ENCODE measurements at places on chromosomes 2 and 18.

DNA sequence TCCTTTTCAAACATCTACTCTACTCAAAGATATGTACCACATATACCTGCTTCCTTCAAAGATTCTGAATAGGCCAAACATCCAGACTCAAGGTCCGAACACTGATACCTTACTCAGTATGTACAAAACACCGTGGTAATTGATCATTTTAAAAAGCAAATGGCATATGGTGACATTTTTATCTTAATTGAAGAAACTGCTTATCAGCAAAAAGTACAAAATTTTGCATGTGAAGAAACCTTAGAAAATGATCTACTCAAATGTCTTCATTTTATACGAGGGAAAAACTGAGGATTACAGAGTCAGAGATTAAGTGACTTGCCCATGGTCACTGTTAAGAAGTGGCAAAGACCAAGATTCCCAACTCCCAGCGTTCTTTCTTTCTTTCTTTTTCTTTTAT, 133.0 kb downstream of the CACNB4 start:
- no peak for DNase-seq

DNA sequence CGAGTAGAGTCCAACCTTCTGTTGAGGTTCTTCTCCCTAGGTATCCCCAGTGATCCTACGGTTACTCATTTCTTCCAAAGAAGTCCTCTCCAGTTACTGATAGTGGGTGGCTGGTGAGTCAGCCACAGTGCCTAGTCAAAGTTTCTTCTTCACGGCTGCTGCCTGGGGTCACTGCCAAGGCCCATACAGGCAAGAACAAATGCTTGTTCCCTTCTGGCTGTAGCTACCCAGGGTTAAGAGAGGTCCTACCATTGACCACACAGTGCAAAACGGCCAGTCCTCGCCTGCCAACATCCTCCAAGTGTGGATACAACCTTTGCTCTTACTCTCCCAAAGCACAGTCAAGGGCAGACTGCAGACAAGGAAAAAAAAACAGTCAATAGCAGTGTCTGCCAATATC, 2.9 kb upstream of the PTPN4 start:
- DNase-seq = no peak

GRCh38 chr2:96906729-96907114, 36.8 kb upstream of the SEMA4C start:
- no peak for DNase-seq

DNA sequence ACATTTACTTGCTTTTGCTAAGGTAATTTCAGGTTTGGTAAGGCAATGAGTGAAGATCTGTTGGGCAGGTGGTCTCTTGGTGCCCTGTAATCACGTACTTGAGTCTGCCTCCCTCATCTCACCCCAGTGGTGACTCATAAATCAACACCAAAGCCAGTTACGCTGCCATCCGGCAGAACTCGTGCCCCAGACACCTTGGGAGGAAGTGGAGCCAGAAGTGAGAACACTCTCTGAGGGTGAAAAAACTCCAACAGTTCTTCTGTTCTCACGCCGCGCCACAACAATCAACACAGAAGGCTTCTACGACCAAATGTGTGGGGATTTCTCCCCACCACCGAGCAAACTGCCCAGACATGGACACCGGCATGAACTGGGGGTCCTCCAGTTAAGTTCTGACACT, 206.2 kb downstream of the ARL4C start:
- peak; percentile 93 for DNase-seq

DNA sequence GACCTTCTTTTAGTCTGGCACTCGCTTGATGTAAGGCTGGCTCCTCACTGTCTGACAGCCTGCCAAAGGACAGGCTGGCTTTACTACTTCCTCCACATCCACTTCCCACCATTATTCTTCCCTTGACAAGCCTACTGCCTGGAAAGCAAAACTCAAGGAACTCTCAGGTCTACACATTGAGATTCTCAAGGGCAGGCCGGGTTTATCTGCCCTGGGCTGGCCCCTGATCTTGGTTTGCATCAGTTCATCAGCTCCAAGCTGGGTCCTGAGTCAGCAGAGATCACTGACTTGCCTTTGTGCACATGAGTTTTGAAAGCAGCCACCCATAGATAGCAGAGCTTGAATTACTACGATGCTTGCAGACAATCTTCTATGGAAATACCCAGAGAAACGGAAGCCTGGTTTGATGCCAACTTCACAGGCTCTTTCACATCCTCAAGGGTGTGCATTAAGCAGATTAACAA, 53.9 kb downstream of the KCTD18 start:
- no peak for DNase-seq

- DNase-seq = peak; percentile 9
These were observed 17.0 kb downstream of the THNSL2 start for GRCh38 chr2:88187038-88187676.

- no peak for DNase-seq
These were observed 1127.0 kb upstream of the CRIM1 start for GRCh38 chr2:35228584-35228983.

GRCh38 chr2:118994778-118995177, 52.8 kb downstream of the MARCO start:
- no peak for DNase-seq

DNA sequence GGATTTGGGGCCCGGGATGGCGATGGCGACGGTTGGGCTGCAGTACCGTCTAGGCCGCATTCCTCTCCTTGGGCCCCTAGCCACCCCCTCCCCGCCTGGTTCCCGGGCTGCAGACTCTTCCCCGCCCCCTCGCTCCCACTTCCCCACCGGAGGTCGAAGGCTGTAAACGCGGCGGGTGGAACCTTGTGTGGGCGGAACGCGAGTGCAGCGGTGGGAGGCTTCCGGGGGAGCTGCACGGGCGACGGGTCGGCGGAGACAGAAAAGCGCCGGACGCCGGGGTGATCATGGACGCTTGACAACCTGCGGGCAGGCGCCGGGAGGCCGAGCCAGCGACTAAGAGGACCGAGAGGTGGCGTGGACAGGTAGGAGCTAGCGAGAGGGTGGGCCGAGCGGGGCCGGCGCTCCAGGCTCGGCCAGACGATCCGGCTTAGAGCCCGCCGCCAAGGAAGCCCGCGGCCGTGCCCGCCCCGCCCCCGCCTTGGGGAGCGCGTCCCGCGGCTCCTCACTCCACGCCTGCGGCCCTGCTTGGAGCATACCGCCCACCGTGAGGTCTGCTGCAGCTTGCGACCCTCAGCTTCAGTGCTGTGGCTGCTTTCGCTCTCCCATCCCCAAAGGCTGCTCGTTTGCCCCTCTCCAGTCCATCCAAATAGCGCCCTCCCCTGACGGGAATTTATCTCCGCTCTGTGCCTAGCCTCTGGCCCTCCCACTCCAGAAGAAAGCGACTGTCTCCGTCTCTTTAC, at the start of gene COPS7B:
TSS of gene COPS7B (plus strand) at position 269 of the 740 bp plus-strand sequence. CDS start 2,126 bp downstream, outside the sequence.
- peak; percentile 71 for DNase-seq

DNA sequence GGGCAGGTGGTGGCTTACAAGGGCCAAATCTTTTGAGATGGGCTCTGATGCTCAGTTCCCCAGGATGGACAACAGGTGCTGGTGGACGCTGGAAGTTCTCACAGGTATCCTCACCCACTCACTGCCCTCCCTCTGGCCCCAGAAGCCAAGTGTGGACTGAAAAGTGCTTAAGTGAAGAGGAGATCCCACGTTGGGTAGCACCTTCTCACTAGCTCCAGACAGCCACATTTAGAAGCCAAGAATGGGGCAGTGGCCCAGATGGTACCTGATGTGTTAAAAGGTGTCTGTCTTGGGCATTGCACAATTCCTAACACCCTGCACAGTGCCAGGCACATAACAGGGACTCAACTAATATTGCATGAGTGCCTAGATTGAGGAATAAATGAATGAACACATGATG, 115.3 kb upstream of the TEX51 start:
- no peak for DNase-seq

GRCh38 chr18:51478908-51479307, 281.4 kb upstream of the MEX3C start:
- DNase-seq = no peak

DNA sequence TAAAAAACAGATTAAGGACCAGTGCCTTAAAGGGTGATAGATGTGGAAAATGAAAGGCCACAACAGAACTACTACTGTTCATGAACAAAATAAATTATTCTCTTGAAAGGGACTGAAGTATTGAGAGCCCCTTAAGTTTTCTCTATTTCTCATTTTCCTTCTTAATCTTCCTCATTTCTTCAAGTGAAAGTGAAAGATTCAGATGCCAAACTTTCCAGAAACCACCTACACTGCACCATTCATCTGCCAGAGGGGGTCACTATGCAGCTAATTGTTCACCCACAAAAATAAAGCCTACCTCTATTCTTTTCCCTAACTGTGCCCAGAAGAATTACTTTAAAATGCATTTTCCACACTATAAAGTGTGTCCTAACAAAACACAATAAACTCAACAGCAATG, 140.1 kb downstream of the NR4A2 start:
- DNase-seq = no peak

- DNase-seq = no peak
These were observed 119.7 kb upstream of the NFATC1 start for GRCh38 chr18:79275992-79276391.

- DNase-seq = no peak
These were observed 101.8 kb upstream of the ZC3H15 start for GRCh38 chr2:186384226-186384625.

GRCh38 chr2:124514236-124514635, 489.1 kb downstream of the CNTNAP5 start:
- no peak for DNase-seq

- DNase-seq = no peak
These were observed 48.5 kb downstream of the MAP4K4 start for GRCh38 chr2:101745711-101746694.

DNA sequence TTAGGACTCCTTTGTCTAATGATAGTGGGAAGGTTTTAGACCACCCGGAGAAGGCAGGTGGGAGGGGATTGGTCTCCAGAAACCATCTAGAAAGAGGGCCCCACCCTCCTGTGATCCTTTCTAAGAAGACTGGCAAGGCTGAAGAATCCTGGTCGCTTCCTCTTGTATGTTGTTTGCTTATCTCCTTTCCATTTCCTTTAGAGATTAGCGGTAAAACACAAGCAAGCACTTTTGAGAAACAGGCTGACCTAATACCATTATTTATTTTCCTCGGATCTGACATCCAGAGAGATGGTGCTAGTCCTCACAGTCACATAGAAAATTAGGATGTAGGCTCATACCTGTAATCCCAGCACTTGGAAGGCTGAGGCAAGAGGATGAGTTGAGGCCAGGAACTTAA, 45.2 kb upstream of the SPRED2 start:
- DNase-seq = no peak

GRCh38 chr18:11578799-11579198, 30.6 kb upstream of the SLC35G4 start:
- DNase-seq = no peak

- no peak for DNase-seq
These were observed 429.3 kb downstream of the TGIF1 start for GRCh38 chr18:3879114-3879835.

GRCh38 chr18:13688191-13689136, 37.9 kb downstream of the FAM210A start:
- no peak for DNase-seq

- no peak for DNase-seq
These were observed 29.9 kb upstream of the PDE1A start for GRCh38 chr2:182456784-182457183.

DNA sequence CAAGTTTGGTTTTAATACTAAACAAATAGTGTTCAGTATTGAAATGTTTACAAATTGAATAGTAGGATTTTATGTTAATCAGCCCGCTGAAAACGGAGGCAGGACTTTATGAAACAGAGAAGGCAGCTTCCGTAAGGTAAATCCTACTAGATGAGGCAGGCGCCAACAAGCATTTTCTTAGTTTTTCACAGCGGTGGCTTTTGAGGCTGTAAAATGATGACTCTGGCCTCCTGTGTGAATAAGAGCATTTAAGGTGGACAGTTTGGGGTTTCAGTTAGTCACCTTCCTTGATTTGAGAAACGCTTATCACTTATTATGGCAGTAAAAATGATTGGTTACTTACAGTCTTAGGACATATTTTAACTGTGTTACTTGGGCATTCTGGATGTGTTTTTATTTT, 212.9 kb downstream of the PTGR3 start:
- peak; percentile 17 for DNase-seq

DNA sequence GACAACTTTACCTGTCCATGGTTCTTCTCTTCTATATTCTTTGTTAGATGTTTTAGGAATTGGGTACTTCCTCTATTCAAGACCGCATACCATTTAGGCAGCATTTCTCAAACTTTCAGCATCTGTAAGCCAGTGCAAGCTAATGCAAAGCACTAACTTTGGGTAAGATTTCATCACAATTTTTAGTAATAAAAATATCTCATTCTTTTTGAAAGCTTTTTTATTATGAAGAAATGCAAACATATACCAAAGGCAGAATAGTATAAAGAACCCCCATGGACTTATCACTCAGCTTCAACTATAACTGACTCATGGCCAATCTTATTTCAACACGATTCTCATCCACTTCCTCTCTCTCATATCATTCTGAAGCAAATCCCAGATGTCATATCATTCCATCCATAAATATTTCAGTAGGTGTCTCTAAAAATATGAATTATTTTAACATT, 32.9 kb downstream of the INO80C start:
- no peak for DNase-seq

DNA sequence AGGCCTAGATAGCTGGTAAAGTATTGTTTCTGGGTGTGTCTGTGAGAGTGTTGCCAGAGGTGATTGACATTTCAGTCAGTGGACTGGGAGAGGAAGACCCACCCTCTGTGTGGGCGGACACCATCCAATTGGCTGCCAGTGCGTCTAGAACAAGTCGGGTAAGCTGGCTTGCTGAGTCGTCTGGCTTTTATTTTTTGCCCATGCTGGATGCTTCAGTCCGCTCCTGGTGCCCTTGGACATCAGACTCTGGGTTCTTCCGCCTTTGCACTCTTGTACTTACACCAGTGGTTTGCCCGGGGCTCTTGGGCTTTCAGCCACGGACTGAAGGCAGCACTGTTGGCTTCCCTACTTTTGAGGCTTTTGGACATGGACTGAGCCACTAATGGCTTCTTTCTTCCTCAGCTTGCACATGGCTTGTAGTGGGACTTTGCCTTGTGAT, 24.3 kb downstream of the DIS3L2 start:
- DNase-seq = no peak

GRCh38 chr2:181176540-181176939, 196.1 kb downstream of the UBE2E3 start:
- no peak for DNase-seq

- no peak for DNase-seq
These were observed 15.5 kb downstream of the CCT7 start for GRCh38 chr2:73249636-73250035.

GRCh38 chr2:105243961-105244360, 2.4 kb downstream of the GPR45 start:
- DNase-seq = no peak

DNA sequence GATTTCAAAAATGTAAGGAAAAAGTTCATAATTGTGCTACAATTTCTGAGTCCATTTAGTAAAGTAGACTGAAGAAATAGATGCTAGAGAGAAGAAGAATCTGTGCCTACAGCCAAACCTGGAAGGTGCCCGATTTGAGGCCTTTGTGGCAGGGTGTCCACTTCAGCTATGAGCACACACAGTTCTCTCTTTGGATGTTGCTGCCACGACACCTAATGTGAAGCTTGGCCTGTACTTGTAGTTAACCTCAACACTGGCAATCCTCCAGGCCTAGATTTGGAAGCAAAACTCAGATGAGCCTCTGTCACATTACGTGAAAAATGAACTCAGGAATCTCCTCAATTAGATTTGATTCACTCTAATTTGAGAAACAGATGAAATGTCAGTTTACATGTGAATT, 90.1 kb upstream of the LRP1B start:
- no peak for DNase-seq
